ENCODE measurements at places on chromosomes 5 and 9. TPM values are rescaled to one million over a fixed set of nuclear protein-coding genes. Genes with fewer than 3 reads are reported as not detected.

GRCh38 chr9:126519660-126520420 lies 93.9 kb upstream of the LMX1B start:
- no peak for DNase-seq

GRCh38 chr5:55004729-55005128 lies 19.3 kb upstream of the GZMK start:
- DNase-seq, result peak; percentile 27

GRCh38 chr5:166340039-166340438 lies 1951.4 kb upstream of the WWC1 start:
- DNase-seq, result no peak

DNA sequence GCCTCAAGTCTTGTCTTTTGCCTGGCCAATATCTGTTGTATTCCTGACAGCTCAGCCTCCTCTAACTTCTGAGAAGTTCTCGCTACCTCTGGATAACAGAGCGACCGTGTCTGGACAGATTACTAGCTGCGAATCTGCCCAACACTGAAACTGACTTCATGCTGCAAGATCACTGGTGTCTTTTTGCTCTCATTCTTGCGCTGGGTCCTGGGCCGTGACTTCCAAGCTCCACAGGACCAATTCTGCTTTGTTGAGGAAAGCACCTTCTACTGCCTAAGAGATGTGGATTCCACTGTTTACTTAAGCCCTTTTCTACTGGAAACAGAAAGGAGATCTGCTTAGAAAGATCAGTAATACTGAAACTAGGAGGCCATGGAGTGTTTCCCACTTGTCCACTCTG lies 978.8 kb upstream of the DMAC1 start:
- no peak for DNase-seq

DNA sequence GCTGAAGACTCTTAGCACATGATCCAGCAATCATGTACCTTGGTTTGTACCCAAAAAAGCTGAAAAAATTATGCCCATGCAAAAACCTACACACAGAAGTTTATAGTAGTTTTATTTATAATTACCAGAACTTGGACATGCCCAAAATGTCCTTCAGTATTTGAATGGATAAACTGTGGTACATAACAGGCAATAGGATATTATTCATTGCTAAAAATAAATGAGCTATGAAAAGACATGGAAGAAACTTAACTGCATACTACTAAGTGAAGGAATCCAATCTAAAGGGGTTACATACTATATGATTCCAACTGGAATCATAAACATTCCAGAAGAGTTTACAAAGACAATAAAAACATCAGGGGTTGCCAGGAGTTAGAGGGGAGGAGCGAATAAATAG lies 25.6 kb downstream of the FBXL17 start:
- no peak for DNase-seq

DNA sequence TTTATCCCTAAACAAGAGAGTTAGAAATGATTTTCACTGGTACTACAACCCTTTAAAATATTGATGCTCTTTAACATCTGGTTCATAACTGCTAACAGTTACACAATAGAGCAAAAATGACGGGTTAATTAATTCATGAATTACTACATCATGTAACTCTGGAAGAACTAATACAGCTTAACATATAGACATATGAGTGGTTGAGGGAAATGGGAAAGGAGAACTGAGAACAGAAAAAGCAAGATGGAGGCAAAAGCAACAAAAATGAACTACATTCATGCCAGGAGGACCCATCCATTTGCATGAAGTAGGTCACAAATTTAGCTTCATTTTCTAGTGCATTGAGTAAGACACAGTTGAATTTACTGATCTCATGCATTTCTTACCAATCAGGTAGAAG lies 61.8 kb downstream of the C9 start:
- DNase-seq, result no peak

The GFI1B gene
- total RNA-seq, result not detected

The SPATA31E1 gene
- not detected for total RNA-seq

Data from renal cortical epithelial cell (primary cell).